ENCODE measurements at places on chromosomes 2 and 18.

GRCh38 chr2:149225446-149225845, 104.9 kb upstream of the LYPD6 start:
- DNase-seq: no peak

DNA sequence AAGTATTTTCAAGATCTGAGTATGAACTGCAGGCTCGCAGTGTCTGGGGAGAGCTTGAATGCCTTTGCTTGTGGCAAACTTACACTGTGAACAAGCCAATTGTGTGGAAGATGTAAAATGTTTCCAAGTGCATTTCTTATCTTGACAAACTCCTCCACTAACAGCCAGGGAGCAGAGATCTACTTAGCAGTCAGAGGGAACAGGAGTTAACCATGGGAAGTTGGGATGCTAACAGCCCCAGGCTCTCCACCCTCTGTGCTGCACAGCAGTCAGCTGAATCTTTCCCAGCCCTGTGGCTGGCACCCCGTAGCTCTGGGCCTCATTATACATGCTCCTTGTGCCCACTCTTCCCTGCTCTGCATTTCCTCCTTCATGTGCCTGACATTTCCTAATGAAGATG, 450.2 kb downstream of the TSN start:
- DNase-seq: no peak

GRCh38 chr2:133142087-133142486, 426.2 kb downstream of the NCKAP5 start:
- DNase-seq: no peak

DNA sequence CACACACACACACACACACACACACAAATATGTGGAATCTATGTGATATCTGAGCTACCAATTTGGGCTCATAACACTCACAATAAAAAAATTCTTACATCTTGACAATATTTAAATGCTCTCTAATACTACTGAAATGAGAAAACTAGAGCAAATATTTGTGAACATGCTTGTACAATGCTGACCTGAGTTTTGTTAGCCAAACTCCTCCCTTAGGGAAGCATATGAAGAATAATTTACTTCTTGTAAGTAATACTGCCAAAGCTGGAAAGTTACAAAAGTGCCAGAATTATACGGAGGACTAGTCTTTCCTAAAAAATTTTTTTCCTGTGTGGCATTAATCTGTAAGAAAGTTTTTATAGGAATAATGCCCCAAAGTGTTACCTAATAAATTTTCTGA, 18.5 kb downstream of the MBD2 start:
- DNase-seq: no peak

GRCh38 chr18:69528435-69528834, 127.7 kb downstream of the DOK6 start:
- no peak for DNase-seq

DNA sequence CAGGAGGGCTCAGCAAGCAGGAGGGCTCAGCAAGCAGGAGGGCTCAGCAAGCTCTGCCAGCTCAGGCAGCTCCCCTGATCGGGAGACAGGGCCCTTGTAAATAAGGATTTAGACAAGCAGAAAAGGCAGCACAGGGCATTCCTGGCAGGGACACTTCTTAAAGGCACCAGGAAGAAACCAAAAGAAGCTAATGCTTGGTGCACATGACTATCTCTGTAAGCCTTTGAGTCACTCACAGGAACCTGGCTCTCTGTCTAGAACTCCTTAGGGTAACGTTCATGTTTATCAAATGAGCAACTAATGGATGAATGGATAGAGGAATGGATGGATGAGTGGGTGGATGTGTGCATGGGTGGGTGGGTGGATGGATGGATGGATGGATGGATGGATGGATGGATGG, 28.4 kb downstream of the TMEM37 start:
- no peak for DNase-seq

DNA sequence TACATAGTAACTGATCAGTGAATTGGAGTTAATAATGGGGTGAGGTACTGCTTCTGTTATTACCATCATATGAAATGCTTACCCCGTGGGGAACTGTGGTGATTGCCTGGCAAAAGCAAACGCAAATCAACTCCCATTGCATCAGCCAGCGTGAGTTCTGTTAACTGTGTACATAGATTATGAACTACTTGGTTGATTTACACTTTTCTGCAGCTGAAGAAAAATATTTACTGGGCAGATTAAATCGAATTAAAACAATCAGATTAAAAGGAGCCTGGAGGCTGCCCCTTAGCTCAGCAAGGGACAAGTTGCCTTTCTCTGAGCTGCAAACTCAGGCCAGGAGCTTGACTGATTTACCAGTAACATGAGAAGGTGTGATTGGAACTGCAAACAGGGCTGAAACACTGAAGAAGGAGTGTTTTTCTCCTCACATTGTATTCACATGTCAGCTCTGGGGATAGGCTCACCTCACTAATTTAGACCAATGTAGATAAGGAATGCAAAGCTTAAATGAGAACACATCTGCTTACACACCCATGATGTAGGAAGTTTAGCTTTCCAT, 220.1 kb downstream of the OSR1 start:
- DNase-seq: no peak

GRCh38 chr18:3454365-3455089, 4.6 kb downstream of the TGIF1 start:
- DNase-seq: no peak

DNA sequence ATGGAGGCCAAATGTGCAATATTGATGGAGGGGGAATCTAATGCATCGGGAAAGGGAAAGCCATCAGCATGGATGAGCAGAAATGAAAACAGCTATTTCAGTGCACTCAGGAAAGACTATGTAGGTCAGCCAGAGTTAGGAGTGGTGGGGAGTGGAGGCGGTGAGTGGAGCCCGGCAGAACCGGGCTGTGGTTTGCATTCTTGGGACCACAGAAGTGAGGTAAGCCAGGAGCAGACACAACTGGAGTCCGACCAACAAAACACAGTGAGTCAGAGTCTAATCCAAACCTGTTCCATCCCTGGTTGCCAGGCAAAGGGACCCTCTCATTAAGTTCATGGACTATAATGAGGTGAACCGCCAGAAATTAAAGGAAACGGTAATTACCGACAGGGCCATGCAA, 61.1 kb upstream of the RAB12 start:
- no peak for DNase-seq

GRCh38 chr2:137437386-137437785, 526.9 kb upstream of the HNMT start:
- no peak for DNase-seq

GRCh38 chr2:44954889-44955592, 13.5 kb downstream of the SIX3 start:
- DNase-seq: no peak

DNA sequence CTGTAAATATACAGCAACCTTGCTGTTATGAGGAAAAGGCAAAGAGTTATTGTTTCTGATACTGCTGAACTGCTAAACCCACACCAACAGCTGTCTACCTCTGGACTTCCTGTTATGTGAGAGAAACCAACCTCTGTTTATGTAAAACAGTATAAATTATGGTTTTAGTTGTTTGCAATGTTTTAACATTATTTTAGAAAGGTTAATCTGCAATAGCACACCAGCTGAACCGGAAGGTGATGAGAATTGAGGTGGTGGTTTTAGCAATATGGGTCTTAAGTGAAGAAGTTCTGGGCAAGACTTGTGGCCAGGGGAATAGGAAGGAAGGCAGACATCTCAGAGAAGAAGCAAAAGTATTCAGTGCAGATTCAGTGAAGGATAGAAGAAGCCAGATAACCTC, 237.8 kb downstream of the PLCL1 start:
- no peak for DNase-seq

GRCh38 chr2:224910574-224910925, 131.7 kb downstream of the DOCK10 start:
- DNase-seq: no peak

DNA sequence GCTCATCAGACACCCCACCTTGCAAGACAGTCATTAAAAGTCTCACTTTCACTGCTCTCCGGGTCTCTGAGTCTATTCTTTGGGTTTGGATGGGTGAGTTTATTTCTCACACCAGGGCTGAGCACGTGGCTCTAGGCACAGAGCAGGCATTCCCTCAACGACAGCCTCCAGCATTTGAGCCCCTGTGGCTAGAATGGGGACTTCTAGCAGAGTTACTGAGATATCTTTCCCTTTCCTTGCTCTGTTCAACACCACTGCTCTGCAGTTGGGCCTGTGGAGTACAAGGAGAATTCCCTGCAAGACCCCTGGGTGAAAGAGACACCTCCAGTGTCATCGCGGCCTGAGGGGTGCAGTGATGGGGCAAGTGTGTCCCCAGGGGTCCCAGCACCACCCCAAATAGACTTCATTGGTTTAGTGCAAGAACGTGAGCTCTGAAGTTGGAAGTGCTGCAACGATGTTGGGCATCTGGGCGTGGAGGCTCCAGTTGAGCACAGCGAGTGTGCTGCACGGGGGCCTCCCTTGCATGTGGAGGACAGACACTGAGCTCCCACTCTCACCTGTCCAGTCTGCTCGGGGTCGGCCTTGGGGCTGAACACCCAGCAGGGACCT, 184.1 kb upstream of the HS6ST1 start:
- DNase-seq: no peak

GRCh38 chr2:26312471-26312870, 33.5 kb upstream of the SELENOI start:
- DNase-seq: no peak

All from GOT3 (cell line).